ENCODE measurements at places on chromosomes 3 and 15. TPM values are rescaled to one million over a fixed set of nuclear protein-coding genes. Genes with fewer than 3 reads are reported as not detected.

Gene ZNF774
- 2.5 TPM for total RNA-seq

Gene FANCD2OS
- not detected for total RNA-seq

Gene TRH
- total RNA-seq, result 0.29 TPM

Gene ACTRT3
- 0.82 TPM for total RNA-seq

Gene DPPA2
- 3.1 TPM for total RNA-seq

Gene C3orf85
- total RNA-seq, result not detected

Gene MELTF
- 19.9 TPM for total RNA-seq

Gene KPNA4
- 73.0 TPM for total RNA-seq

Gene IGSF10
- total RNA-seq, result 0.19 TPM

Gene HACL1
- 41.8 TPM for total RNA-seq

Gene SLC51B
- not detected for total RNA-seq

Gene SLC30A4
- total RNA-seq, result 0.59 TPM

Gene CD200
- total RNA-seq, result 59.4 TPM

Gene PLA2G4F
- total RNA-seq, result 0.22 TPM

Gene PEAK1
- total RNA-seq, result 45.7 TPM

Gene CGNL1
- total RNA-seq, result 98.0 TPM

Gene RBMS3
- 6.5 TPM for total RNA-seq

Gene LIPC
- not detected for total RNA-seq

Gene CIP2A
- total RNA-seq, result 16.9 TPM

Gene CADM2
- 24.1 TPM for total RNA-seq

Gene DUOXA2
- total RNA-seq, result not detected

Gene EPHB1
- total RNA-seq, result 2.4 TPM

Gene MYL3
- 1.1 TPM for total RNA-seq

All from endodermal cell (in vitro differentiated cells).